ENCODE measurements at places on chromosomes 6 and 20. TPM values are rescaled to one million over a fixed set of nuclear protein-coding genes. Genes with fewer than 3 reads are reported as not detected.

DNA sequence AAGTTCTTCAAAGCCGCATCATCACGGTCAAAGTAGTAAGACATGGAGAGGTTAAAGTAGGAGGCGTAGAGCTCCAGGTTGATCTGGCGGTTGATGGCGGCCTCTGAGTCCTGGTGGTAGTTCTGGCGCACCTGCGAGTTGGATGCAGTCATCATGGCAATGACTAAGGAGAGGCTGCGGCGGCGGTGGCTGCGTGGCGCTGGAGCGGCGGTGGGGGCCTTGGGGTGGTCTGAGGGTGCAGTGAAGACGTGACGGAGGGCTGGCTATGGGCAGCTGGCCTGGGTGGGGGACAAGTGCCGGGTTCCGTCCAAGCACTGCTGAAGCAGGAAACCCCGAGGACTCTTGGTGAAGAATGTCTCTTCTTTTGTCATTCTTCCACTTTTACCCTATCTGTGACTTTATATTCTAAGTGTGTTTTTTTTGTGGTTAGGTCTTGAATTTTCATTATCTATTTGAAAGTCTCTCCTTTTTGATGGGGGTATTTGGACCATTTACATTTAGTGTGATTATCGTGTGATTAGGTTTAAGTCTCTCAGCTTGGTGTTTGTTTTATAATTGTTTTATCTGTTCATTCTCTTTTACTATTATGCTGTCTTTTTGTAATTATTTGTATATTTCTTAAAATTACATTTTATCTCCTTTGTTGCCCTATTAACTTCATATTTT lies 94.6 kb downstream of the TFAP2B start:
- DNase-seq: no peak

DNA sequence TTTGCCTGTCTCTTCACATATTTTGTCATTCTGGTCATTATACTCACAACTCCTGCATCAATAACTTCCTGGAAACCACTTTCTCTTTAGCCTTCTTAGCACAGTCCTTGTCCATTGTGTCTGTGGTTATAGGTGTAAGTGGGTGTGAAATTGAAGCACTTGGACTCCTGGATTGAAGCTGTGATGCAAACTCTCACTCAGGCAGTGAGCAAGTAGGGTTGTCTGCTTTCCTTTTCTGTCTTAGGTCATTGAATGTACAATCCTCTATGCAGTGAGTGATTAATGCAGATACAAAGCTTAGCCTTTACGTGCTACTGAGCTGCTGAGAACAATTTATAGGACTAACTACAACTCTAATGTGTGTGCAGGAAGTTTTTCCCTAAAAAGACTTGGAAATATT lies 54.8 kb downstream of the ADGRB3 start:
- no peak for DNase-seq

PDYN gene
- not detected for total RNA-seq

DNA sequence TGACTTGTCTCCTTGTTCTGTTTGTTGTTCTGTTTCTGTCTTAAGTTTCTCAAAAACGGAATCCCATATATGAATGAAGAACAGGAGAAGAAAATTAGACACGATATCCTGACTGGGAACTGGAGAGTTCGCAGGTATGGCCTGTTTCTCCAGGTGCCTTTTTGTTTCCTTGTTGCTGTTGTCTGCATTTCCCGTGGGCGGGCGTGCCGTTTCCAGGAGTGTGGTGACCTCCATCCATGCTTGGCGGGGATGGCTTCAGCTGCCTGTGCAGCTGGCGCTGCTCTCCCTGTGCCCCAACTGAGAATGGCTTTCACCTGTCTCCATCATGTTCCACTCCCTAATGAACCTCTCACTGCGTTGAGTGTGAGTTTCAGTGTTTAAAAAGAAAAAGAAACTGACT lies 4.4 kb downstream of the PNLDC1 start:
- DNase-seq: no peak

SLC17A1 gene
- total RNA-seq: not detected

DNA sequence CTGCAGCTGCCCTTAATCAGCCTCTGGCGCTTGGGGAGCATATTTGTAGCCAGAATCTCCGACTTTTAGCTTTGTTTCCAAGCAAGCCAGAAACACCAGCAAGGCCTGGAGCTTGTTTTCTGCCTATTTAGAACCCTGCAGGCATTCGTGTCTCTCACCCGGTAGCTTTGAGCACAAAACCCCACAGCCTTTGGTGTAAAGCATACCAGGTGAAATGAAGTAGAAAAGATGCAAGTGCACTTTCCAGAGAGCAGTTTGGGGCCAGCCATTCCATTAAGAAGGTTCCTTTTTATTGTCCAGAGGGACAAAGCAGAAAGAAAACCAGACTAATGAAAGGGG lies 736 bp downstream of the FAM217B start:
- DNase-seq: no peak

GRCh38 chr6:84166395-84166794 lies 61.0 kb downstream of the CEP162 start:
- no peak for DNase-seq

GRCh38 chr20:57025666-57026224 lies 240.7 kb downstream of the BMP7 start:
- no peak for DNase-seq

KIAA0408 gene
- total RNA-seq: not detected

GRCh38 chr20:63306673-63307537 lies 13.9 kb downstream of the COL20A1 start:
- DNase-seq: no peak

PAQR8 gene
- 1.8 TPM for total RNA-seq

DNA sequence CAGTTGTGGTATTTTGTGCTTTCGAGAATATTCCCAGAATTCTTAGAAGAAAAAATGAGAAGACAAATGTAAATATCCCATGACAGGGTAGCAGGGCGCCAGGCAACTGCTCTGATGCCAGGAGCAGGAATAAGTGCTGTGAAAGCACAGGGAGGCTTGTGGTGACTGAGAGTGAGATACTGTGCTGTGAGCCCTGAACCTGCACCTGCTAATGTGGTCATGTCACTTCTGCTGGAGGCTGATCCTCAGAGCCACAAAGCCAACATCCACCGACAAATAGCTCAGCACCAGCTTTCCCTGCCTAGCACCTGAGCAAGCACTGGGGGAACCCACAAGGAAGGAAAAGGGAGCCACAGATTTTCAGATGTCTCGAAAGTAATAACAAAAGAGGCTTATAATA lies 368.6 kb upstream of the CDH4 start:
- DNase-seq: no peak

E2F3 gene
- 18.7 TPM for total RNA-seq

DNA sequence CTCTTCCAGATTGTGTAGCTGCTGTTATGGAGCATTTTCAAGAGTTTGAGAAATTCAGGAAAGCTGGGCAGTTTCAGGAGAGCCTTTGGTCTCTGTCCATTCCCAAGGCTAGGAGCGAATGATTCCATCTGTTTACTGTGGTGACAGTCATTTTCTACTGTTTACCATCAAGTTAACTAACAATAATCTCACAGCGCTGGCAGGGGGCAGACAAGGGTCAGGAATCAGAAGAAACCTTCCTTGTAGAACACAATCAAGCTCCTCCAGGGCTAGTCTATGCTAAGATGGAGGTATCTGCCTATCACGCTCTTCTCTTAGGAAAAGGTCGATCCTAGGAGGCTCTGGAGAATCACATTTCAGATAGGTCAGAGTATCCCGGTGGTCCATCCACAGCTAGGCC lies 293.9 kb downstream of the KIF16B start:
- DNase-seq: no peak

GRCh38 chr6:31079656-31080261 lies 32.6 kb downstream of the C6orf15 start:
- DNase-seq: peak; percentile 69
